ENCODE measurements at places on chromosomes 1 and 21. TPM values are rescaled to one million over a fixed set of nuclear protein-coding genes. Genes with fewer than 3 reads are reported as not detected.

EPHA8 gene
- 0.02 TPM for total RNA-seq

TSPEAR gene
- total RNA-seq: not detected

RXFP4 gene
- total RNA-seq: not detected

GJB3 gene
- 15.0 TPM for total RNA-seq

GJC2 gene
- total RNA-seq: 0.09 TPM

ERRFI1 gene
- total RNA-seq: 220 TPM

SAMD13 gene
- 0.58 TPM for total RNA-seq

ICOSLG gene
- total RNA-seq: 2.9 TPM

PRAMEF13 gene
- total RNA-seq: not detected

C8A gene
- total RNA-seq: not detected

APCS gene
- not detected for total RNA-seq

KCNK2 gene
- total RNA-seq: not detected

CFAP57 gene
- total RNA-seq: 0.32 TPM

KCNJ9 gene
- not detected for total RNA-seq

SAMD11 gene
- 16.3 TPM for total RNA-seq

OR2L2 gene
- total RNA-seq: not detected

ADAMTSL4 gene
- total RNA-seq: 6.8 TPM

MAP1LC3C gene
- 0.27 TPM for total RNA-seq

OR2L5 gene
- not detected for total RNA-seq

PGLYRP3 gene
- not detected for total RNA-seq

IL20 gene
- total RNA-seq: not detected

SIPA1L2 gene
- 6.3 TPM for total RNA-seq

DNASE2B gene
- not detected for total RNA-seq

SLC2A1 gene
- 104 TPM for total RNA-seq

RGS18 gene
- total RNA-seq: not detected

TMPRSS15 gene
- total RNA-seq: not detected

RAB42 gene
- total RNA-seq: 3.5 TPM

FAM110D gene
- total RNA-seq: not detected

CRTC2 gene
- 39.7 TPM for total RNA-seq

CA6 gene
- not detected for total RNA-seq

RPTN gene
- total RNA-seq: not detected

GBP6 gene
- not detected for total RNA-seq

Measured in A549 treated with Mapracorat at 1 μM for 4 hours (cell line).